Right ventricle myocardium inferior (tissue), 1 donor: ENCODE measurements at places on chromosomes 2 and 18. TPM values are rescaled to one million over a fixed set of nuclear protein-coding genes. Genes with fewer than 3 reads are reported as not detected.

ZDBF2 gene
- total RNA-seq: 7.0 TPM

DNA sequence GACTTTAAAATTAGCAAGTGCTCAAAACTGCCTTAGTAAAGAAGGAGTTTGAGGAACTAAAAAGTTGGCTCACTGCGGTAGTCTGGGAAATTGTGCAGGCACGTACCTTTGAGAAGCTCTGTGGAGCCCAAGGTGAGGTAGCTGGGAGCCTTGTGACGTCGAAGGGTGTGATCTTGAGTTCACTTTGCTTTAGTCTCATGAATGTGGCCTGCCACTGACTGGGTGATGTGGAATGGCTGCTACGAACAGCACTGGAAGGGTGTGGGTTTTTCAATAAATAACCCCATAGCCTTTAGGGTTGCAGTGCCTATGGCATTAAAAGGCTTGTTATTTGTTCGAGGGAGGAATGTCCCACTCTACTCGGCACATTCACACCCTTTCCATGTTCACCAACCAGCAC lies 312.3 kb downstream of the PRKCE start:
- DNase-seq: no peak

DNA sequence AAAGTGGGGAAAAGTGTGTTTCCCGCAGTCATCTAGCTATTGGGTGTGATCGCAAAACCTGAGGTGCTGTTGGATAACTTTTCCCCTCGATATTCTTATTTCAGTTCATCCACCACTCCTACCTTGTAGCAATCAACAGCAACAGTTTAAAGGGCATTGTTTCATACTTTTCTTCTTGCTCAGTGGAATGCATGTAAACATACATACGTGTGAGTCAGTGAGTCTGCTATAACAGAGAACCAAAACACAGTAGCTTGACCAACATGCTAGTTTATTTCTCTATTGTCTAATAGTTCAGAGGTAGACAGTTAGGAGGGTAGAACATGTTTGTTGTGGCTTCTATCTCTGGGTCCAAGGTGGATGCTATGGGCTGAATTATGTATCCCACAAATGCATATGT lies 77.6 kb upstream of the FOXI3 start:
- no peak for DNase-seq

SOX11 gene
- total RNA-seq: 1.1 TPM

HOXD1 gene
- total RNA-seq: not detected

GRCh38 chr2:10331027-10331701 lies 28.5 kb downstream of the HPCAL1 start:
- DNase-seq: peak; percentile 87

ANKRD30B gene
- not detected for total RNA-seq

- DNase-seq: no peak
These were observed 189.4 kb upstream of the GLI2 start for GRCh38 chr2:120546048-120546864.

GRCh38 chr2:239223310-239224198 lies 177.3 kb downstream of the HDAC4 start:
- no peak for DNase-seq

- no peak for DNase-seq
These were observed 237.4 kb upstream of the VRK2 start for GRCh38 chr2:57809230-57809629.

GRCh38 chr18:49846361-49846662 lies 33.0 kb upstream of the ACAA2 start:
- DNase-seq: no peak

DNA sequence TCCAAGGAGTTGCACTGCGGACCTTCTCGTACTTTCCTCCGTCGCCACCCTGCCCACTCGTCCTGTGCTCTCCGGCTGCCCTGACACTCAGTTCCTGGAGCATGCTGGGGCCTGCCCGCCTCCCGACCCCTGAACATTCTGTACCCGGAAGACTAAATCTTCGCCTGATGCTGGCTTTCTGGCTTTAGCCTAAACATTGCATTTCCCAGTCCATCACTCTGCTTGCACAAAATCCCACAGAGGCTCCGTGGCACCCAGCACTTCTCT lies 550 bp upstream of the SFXN5 start:
- DNase-seq: no peak

DNA sequence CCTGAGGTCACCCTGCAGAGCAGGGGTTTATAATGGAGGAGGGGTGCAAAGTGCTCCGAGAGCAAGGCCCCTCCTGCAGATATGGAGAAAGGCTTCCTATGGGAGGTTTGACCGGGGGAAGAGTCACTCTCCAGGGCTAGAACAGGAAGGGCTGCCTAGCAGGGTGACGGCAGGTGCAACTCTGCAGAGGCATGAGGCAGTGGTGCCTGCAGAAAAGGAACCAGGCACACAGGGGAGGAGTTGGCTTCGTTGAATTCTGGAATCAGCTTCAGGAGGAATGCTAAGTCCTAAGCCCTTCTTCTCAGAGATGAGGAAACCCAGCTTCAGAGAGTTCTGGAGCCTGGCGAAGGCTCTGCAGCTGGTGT lies 17.5 kb upstream of the HPCAL1 start:
- DNase-seq: no peak

ERFE gene
- total RNA-seq: 0.51 TPM

OTOS gene
- not detected for total RNA-seq

DNA sequence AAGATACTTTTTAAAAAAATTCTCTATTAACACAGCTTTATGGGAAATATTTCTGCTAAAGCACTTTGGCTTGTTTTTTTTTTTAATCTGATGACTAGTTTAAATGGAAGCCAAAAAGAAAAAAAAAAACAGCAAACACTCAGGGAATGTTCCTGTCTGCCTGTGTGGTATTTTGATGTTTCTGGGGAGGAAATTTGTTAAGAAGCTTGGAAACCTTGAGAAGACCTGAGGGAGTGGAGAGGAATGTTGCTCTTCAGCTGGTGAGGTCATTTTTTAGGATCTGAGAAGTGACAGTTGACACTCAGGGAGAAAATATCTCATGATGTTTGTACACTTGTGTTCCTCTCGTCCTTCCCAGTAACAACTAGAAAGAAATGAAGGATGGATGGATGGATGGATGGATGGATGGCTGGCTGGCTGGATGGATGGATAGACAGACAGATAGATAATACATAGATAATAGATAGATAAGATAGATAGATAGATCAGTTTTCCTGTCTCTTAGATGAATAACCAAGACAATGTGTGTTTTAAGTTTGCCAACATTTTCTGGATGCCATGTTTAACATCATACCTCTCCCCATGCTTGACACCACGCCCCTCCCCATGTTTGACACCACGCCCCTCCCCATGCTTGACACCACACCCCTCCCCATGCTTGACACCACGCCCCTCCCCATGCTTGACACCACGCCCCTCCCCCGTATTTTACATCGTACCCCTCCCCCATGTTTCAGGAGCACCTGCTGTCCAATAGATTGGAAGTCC lies 84.8 kb downstream of the CTIF start:
- no peak for DNase-seq

GRCh38 chr2:149597668-149598326 lies 10.2 kb upstream of the MMADHC start:
- no peak for DNase-seq

- no peak for DNase-seq
These were observed 196.3 kb downstream of the DCDC2C start for GRCh38 chr2:3899536-3900155.

DNA sequence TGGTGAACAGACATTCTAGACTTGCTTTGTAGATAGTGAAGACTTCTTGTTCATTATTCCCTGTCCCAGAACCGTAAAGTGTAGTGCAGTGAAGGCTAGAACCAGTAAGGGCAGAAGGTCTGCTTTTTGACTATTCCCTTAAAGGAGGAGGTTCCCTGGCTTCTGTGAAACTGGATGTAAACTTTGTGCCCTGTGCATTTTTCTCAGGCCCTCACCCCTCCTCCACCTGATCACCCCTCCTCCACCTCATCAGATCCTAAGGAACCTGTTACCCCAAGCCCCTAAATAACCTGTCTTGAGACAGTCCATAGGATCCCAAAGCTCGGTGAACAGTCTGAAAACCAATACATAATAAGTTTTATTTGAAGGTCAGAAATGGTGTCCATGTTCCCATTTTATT lies 33.7 kb downstream of the SFT2D3 start:
- DNase-seq: no peak

DNA sequence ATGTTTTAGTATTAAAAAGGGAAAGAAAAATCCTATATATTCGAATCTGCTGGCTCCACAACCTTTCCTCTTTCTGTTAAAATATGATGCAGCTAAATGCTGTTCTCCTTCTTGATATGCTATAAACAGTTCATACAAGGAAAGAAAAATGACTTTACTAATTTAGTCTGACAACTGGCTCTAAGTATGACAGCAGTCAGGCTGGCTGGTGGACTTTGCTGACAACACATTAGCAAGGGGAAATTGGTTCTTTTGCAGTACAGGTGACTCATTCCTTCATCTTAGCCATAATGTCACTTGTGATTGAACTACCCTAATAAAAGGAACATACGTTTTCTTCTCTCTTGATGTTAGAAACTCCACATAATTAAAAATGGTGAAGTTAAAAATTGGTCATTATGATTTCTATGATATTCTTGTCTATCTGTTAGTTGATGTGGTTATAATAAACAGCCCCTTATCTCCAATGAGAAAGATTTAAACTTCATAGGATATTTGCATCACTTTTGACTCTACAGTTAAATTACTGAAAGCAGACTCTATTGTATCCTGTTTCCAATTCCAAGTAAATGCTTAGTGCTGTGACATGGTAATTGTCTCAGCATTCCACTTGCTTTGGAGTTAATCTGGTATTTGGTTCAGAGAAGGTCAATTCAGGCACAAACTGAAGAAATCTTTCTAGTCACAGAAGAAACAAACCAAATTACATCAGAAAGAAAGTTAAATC lies 315.3 kb upstream of the GULP1 start:
- no peak for DNase-seq

STK11IP gene
- 13.9 TPM for total RNA-seq

- no peak for DNase-seq
These were observed 186.4 kb downstream of the FAM210A start for GRCh38 chr18:13539843-13540476.

- no peak for DNase-seq
These were observed 23.3 kb downstream of the EPB41L5 start for GRCh38 chr2:120036145-120036544.

DNA sequence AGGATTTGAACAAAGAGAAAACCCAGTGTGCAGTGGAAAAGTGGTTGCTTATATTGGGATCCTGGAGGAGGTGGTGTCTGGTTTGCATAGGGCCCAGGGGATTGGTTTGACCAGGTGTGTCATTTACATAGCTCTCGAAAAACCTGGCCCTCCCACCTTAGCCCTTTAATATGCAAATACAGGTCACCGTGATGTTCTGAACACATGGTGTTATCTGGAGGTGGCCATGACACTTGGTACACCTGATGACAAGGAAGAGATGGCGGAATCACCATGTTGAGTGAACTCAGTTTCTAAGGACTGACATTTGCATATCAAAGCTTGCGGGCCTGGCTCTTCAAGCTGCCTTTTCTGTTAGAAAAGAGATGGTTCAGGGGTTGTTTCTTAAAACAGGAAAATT lies 2.3 kb upstream of the NAPG start:
- DNase-seq: no peak

- no peak for DNase-seq
These were observed 156.4 kb downstream of the SMAD7 start for GRCh38 chr18:48794251-48794970.

- no peak for DNase-seq
These were observed 338.3 kb upstream of the ZEB2 start for GRCh38 chr2:144858211-144858610.

- no peak for DNase-seq
These were observed 36.3 kb downstream of the CXCR4 start for GRCh38 chr2:136081582-136082210.

TM4SF20 gene
- not detected for total RNA-seq

MAPK4 gene
- 34.1 TPM for total RNA-seq

- DNase-seq: no peak
These were observed 16.0 kb upstream of the MARCHF4 start for GRCh38 chr2:216388046-216388884.

- no peak for DNase-seq
These were observed 198.4 kb downstream of the NYAP2 start for GRCh38 chr2:225597911-225598310.

FAM228A gene
- 0.22 TPM for total RNA-seq

PSD4 gene
- total RNA-seq: 3.4 TPM

COX7A2L gene
- 94.4 TPM for total RNA-seq

GATA6 gene
- 56.3 TPM for total RNA-seq

DNA sequence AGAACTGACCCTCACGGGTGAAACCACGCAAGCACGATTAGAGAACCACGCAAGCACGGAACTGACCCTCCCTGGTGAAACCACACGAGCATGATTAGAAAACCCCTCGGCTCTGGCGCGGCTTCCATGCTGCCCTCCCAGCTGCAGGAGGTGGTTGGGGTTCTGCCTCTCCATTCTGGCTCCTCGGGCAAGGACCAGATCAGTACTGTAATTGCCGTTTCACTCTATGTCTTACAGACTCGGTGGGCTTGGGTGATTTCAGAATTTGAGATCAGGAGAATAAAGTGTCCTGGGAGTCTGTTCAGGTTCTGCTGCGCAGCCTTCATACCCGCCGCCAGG lies 58.3 kb upstream of the KCNG2 start:
- DNase-seq: no peak

SPAG16 gene
- total RNA-seq: 16.6 TPM

GRCh38 chr2:233453916-233454315 lies 99.6 kb downstream of the DGKD start:
- DNase-seq: no peak

DNA sequence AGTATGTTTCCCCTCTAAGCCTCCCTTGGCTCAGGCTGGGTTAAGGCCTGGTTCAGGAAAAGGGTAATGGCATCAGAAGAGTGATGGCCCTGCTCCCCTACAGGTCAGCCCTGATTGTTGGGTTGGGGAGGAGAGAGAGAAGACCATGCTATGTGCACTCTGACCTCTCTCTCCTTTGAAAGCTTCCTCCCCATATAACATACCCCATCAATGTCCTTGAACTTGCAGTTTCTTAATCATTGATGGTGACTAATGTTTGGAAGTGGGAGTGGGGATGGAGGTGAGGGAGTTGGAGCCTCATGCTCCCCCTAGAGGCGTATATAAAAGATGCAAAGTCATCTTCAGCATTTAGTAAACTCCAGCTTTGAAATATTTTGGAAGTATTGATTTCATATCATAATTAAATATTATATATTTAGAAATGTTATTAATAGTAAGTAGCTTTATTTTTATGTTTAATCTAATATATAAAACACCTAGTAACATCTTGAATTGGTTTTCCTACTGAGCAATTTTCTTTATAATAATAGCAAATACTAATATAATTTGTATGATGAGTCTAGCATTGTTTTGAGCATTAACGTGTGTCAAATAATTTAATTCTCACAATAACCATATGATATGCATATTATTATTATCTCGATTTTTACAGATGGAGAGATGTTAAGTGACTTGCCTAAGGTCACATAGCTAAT lies 8.8 kb downstream of the PLCL1 start:
- DNase-seq: no peak

DNA sequence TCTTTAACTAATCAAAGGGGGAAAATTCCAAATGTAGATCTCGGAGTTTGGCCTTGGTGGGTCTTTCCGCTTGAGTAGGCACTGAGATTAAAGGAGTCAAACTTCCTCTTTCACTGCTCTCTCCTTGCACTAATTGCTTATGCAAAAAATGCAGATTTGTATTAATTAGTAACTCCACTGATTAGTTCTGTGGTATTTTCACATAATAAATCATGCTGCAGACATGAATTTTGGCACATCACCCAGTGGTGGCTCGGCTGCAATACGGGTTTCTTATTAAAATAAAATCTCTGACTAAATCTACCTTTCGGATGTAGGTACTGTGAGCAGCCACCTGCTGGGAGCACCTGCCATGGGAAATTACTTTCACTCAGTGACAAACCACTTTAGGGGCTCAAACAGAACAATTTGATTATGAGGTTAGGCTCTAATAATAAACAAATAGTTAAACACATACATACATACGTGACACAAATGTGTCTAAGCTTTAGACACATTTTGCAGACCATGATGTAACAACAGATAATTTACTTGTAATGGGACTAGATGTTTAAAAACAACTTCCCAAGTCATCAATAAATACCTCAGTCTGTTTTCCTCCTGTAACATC lies 6.4 kb upstream of the NEUROD1 start:
- no peak for DNase-seq
